ENCODE measurements at places on chromosomes 4 and X.

GRCh38 chr4:3945511-3946290 is 179.5 kb downstream of the ADRA2C start:
- DNase-seq = no peak

- DNase-seq = no peak
Observed at GRCh38 chr4:170169699-170170098, 79.9 kb upstream of the AADAT start.

DNA sequence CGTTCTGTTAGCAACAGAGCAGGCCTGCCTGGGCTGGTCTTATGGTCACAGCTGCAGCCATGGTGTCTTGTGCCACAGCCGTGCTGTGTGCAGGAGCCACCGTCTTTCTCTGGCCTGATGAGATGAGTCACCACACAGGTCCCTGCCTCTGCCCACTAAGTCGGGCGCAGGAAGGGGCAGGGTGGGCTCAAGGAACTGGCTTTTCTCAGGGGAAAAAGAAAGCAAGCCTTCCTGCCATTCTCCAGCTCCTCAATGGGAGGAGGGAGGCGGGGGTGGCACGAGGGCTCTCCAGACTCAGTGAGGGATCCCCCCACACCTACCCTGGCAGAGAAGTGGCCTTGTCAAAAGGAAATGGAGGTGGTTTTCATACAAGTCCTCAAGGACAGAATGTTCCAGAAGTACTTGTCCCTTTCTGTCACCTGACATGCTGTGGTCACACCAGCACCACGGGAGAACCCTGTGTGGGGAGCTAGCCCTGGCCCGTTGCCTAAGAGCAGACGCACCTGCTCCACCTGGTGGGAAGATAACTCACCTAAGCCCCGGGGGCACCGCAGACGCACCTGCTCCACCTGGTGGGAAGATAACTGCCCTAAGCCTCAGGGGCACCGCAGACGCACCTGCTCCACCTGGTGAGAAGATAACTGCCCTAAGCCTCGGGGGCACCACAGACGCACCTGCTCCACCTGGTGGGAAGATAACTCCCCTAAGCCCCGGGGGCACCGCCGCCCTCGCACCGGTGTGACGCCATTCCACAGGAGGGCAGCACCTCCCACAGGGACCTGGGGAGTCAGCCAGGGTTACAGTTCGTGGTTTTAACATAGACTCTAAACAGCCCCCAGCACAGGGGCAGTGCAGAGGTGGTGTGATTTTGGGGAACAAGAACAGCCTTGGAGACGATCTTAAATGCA is 18.5 kb downstream of the UVSSA start:
- DNase-seq = no peak

DNA sequence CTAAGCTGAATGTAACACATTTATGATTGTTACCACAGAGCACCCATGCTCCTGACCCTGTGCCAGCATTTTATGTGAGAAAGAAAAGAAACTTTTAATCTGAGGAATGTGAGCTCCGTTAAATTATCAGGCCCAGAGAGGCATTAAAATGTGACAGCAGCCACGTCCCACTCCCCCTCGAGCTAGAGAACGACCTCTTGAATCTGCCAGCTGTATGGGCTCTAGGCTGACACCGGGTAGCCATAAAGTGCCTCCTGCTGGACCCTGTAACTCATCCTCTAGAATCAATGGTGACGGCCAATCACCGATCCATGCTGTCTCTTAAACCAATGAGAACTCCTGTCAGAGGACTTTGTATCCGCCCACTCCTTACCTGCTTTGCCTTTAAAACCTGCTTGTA is 110.2 kb upstream of the ADRA2C start:
- no peak for DNase-seq

DNA sequence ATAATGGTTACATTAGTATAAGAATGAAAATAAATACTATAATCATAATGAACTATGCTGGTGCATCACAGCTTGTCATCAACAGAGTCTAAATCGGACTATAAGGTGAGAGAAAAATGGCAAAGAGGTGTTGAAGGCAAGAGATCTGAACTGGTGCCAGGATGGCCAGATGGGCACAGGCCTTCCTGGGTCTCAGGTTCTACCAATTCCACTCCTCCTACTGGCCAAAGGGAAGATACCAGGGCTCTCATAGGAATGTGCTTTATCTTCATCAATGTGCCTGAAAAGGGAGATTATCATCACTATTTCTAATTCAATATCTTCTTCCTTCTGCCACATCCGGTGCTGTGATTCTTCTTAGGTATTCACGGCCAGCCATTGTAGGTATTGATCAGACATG is 107.6 kb downstream of the GASK1B start:
- DNase-seq = no peak

DNA sequence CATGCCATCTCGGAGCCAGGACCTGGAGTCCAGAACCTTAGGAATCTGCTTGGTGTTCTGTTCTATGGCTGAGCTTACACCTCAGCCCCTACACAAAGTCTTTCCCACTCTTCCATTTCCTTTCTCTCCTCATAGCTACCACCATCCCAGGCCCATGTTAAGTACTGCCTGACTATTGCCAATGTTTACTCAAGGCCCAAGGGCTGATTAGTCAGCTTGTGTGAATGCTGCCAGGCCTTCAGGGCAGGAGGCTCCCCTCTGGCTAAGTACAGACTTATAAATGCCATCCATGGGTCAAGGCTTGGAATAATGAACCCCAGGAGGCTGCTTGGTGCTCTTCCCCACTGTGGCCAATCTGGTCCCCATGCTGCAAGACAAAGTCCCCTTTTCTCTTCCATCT is 411.6 kb upstream of the MAGEB18 start:
- DNase-seq = no peak
